Activated T-cell treated with anti-CD3 and anti-CD28 coated beads for 1 hour (primary cell): ENCODE measurements at places on chromosomes 7 and 10.

DNA sequence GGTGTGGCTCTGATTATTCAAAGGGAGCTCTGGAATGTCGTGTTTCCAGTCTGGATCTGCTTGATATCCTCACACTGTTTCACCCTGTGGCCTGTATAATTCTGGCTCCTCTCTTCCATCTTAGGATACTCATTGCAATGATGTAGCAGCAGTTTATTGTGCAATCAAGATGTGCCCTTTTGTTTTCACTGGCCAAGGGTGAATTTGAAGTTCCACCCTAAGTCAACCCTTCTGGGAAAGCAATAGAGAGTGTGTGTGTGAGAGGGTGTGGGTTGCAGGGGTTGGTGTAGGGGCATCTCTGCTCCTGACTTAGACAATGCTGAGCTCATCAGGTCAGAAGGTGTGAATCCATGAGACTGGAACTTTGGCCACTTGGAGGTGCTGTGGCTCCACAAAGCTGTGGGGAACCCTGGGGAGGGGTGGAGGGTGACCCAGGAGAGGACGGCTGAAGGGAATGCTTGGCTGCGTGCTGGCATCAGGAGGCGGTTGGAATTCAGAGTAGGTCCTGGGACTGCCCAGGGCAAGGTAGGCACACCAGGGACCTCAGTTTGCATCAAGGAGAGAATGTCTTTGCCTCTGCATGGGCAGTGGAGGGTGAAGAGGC is 118.0 kb upstream of the PRSS58 start:
- no peak for DNase-seq

- DNase-seq: no peak
Observed at GRCh38 chr7:140350056-140350455, 48.3 kb downstream of the SLC37A3 start.

DNA sequence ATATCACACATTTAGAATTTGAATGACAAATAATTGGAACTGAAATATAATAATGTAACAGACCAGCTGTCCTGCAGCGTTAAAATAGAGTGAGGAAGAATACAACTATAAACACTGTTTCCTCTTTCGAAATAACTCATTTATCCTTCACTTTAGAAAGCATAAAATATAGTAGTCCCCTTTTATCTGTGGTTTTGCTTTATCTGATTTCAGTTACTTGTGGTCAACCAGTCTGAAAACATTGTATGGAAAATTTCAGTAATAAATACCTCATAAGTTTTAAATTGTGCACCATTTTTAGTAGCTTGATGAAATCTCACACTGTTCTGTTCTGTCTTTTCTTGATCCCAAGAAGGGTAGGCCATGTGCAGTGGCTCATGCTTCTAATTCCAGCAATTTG is 31.7 kb downstream of the POLR1F start:
- DNase-seq: no peak

DNA sequence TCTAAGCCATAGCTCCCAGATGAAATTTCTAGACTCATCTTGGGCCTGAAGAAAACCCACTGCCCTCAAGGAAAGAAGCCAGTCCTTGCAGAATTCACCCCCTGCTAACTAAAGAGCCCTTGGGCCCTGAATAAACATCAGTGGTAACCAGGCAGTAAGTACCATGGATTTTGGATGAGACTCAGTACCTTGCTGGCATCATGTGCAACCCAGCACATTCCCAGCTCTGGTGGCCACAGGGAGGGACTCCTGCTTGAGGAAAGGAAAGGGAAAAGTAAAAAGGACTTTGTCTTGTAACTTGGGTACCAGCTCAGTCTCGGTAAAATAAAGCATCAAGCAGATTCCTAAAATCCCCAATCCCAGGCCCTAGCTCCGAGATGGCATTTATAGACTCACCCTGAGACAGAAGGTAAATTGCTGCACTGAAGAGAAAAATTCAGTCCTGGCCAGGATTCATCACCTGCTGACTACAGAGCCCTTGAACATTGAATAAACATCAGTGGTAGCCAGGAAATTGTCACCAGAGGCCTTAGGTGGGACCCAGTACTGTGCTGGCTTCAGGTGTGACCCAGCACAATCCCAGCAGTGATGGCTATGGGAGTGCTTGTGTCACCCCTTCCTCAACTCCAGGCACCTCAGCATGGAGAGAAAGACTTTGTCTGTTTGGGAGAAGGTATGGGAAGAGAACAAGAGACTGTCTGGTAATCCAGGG is 31.2 kb upstream of the SFTPD start:
- no peak for DNase-seq

DNA sequence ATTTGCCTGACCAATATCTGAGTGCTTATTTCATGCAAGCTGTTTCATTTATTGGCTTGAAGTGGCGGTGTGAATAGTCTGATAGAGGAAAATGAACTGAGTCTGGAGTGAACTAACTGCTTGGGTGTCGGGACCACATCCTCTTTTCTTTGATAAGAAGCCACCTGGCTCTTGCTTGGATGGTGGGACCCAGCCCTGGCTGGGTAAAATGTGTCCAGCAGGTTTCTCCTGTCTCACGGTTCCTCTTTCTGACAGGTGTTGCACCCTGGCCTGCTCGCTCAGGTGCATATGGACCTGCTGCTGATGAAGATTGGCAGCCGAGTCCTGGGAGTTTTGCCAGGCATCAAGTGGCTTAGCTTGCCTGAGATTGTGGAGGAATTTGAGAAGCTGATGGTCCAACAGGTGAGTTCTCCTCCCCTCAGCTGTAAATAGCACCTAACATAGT is 1.6 kb downstream of the ADCK2 start:
- DNase-seq: no peak

GRCh38 chr7:88386665-88387156 is 80.0 kb upstream of the STEAP4 start:
- DNase-seq: no peak

GRCh38 chr10:90722832-90723231 is 135.0 kb downstream of the HTR7 start:
- no peak for DNase-seq

GRCh38 chr7:45978010-45978681 is 57.1 kb upstream of the IGFBP3 start:
- no peak for DNase-seq

GRCh38 chr10:132467464-132468149 is 70.0 kb upstream of the INPP5A start:
- DNase-seq: no peak

DNA sequence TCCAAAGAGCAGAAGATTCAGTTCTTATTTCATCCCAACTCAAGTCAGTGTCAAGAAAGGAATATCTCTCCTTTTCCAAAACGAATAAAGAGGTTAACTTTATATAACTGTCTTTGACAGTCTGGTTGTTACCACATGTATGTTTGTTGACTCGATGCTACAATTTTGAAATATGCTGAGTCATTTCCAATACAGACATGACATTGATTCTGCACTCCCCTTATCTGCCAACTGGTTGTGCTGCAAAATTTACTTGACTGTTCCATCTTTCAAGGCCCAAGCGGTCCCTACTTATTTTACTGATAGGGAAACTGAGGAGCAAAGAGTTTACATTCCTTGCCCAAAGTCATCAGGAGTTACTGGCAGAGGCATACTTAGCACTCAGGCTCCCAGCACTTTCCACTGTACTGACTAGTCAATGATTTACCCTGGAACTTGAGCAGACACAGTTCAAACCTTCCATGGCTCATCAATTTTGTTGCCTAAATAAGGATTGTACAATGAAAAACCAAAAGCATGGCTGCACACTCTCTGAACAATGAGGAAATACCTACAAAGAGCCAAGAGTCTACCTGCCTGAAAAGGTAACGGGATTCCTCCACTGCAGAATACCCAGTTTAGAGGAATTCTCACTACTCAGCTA is 52.8 kb downstream of the ABLIM1 start:
- DNase-seq: no peak

GRCh38 chr10:75470901-75471300 is 39.5 kb downstream of the LRMDA start:
- DNase-seq: no peak

- DNase-seq: no peak
Observed at GRCh38 chr7:45622058-45622457, 47.9 kb downstream of the ADCY1 start.

- no peak for DNase-seq
Observed at GRCh38 chr7:151068069-151068773, 8.8 kb downstream of the SLC4A2 start.

GRCh38 chr10:8919280-8919679 is 864.8 kb downstream of the GATA3 start:
- no peak for DNase-seq

GRCh38 chr10:21048068-21048467 is 151.0 kb upstream of the NEBL start:
- no peak for DNase-seq

DNA sequence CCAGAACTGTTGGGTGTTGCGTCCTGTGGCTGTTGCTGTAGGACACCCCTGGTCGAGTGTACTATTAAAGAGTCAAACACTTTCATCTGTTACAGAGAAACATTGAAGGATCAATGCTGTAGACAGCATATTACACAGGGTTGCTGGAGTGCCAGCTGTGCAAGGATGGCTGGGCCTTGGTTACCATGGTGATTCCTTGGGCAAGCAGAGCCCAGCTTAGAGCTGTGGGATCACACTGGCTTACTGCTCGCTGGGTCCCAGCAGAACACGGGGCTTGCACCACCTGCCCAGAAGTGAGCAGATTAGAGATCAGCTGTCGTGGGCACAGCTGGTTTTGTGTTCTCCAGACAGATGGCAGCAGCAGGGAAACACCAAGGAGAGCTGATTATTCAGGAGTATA is 76.0 kb downstream of the GPR141 start:
- DNase-seq: no peak

GRCh38 chr7:101989101-101989500 is 171.7 kb downstream of the CUX1 start:
- DNase-seq: no peak

GRCh38 chr7:39592586-39592985 is 26.4 kb downstream of the YAE1 start:
- DNase-seq: no peak

DNA sequence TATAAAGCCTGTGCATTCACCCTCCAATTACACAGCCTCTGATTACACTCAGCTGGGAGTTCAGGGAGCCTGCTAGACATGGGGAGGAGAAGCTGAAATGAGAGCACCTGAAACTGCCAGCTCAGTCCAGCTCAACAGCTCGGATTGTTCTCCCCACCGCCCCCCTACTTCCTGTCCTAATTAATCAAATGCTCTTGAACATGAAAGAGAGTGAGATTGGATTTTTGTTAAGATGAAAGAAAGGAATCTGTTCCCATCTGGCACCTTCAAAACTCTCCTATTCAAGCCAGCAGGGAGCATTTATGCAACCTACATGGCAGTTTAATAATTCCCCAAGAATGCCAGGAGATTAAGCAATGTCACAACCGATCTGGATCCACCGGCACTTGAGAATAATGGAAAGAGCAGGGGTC is 98.0 kb downstream of the NPSR1 start:
- DNase-seq: no peak

GRCh38 chr7:156074084-156074483 is 261.8 kb upstream of the SHH start:
- DNase-seq: no peak

DNA sequence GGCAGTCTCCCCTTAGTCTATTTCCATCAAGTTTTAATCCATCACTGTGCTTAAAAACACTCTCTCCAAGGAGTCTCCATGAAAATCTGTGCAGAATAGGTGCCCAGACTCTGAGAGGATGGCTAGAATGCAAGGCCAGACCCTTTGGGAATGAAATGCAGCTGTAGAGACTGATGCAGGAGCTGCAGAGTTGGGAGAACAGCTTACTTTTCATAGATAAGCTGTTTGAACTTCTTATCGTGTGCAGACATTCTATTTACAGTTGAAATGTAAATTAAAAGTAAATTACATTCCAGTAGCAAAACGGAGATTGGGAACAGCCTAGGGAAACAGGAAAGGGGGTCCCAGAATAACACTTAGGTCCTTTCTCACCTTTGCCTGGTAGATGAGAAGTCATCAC is 14.9 kb downstream of the ZNF22 start:
- DNase-seq: no peak

DNA sequence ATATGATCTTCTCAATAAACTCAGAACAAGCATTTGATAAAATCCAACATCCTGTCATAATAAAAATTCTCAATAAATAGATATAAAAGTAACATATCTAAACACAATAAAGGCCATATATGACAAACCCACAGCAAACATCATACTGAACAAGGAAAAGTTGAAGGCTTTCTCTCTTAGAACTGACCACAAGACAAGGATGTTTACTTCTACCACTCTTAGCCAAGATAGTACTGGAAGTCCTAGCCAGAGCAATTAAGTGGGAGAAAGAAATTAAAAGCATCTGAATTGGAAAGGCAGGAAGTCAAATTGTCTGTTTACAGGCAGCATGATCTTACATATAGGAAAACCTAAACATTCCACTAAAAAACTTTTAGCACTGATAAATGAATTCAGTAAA is 510.9 kb downstream of the ANKRD7 start:
- no peak for DNase-seq

GRCh38 chr7:88789480-88790064 is 6.0 kb downstream of the TEX47 start:
- DNase-seq: no peak

- DNase-seq: no peak
Observed at GRCh38 chr10:60877777-60878120, 66.2 kb downstream of the RHOBTB1 start.

- DNase-seq: no peak
Observed at GRCh38 chr10:112985690-112986543, 35.9 kb downstream of the TCF7L2 start.

DNA sequence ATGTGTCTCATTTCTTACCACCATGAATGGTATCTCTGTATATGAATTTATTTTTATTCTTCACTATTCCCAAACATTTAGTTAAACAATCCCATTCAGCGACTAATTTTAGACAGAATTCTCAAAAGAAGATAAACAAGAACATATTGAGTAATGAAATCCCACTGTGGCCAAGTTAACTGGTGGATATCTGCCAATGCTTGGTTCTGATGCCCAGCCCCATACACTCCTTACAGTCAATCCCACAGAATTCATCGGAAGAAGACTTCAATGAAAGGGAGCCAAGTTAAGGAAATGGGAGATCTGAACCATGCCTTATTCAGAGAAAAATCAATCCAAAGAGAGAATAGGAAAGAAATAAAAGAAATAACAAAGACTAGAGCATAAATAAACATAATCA is 518.0 kb downstream of the XPNPEP1 start:
- DNase-seq: no peak

DNA sequence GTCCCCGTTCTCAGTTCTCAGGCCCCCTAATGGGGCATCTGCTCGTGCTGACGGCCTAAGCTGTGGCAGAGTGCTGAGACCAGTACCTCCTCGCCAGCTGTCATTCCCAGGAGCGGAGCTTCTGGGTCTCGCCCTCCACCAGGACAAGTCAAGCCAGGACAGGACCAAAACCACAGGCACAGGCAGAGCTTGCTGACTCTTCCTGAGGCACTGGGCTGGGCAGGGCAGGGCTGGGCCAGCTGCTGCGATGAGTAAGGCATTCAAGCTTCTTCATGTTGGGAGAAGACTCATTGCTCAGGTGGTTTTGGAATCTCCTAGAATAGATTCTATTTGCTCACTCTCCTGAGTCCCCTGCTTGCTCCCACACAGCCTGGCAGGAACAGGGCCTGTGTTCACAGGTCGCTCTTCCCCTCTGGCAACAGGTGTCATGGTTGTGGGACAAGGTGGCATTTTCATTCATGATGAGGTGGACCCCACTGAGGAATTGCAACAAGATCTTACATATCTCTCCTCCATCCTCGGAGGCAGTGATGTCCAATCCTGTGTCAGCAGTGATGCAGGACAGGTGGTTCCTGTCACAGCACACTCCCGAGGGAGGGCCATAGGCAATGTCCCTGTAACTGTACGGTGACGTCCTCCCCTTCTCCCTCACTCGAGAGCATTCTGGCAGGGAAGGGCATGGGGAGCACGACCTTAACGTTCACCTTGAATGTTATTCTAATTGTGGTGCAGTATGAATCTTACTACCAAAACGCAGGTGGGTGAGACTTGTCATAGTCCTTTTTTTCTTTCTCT is 17.0 kb upstream of the SH3PXD2A start:
- no peak for DNase-seq
